Anterior cingulate cortex (tissue), 58 donors: ENCODE measurements at places on chromosomes 12 and 14.
A peak's percentile ranks its signal among the peaks of the same experiment; 100 is the strongest.

GRCh38 chr14:63438065-63438757 is 105.0 kb downstream of the PPP2R5E start:
- peak; percentile 15 for DNase-seq

DNA sequence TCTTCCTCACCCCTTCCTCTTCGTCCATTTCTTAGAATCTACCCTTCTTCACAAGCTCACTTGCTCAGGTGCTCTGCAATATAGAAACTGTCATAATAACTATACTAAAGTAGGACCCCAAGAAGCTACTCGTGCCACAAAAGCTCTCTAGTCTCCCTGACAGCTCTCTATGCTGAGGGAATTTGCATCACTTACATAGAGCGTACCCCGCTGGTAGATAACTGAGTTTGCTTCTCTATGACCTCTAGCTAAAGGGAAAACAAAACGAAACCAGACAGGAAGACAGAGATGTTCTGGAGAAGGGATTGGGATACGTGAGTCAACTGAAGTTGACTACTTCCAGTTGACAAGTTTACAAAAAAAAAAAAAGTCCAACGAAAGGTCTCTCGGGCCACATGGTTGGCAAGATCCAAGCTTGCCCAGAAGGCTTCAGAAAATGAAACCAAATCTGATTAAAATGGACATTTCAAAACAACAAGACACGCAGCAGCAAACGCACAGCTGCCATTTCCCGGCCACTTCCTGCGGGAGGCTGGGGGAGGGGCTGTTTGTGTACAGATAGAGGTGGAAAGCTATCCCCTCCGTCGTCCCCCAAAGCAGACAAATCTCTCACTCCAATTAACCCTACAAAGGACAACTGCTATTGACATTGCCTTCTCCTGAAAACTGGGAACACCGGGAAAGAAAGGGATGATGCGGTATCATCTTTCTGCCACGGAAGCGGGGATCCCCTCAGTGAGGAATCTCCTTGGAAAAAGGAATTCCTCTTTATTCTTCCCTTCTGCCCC is 1.3 kb downstream of the BAZ2A start:
- no peak for DNase-seq

DNA sequence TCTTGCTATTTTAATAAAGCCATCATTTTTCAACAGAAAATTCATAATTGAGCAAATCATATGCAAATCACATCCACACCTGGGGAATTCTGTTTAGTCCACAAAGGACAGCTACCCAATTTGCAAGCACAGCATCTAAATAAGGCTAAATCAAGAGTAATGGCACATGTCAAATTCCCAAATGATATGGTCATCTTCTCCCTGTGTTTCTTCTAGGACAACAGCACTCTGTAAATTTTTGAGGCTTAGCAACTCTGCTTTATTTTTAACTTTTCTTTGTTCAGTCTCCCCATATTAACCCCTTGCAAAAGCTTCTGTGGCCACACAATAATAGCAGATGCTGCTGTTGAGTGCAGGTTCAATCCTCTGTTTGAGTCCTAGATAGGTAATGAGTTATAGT is 155.6 kb upstream of the DAAM1 start:
- no peak for DNase-seq

GRCh38 chr12:106919910-106920544 is 35.7 kb upstream of the TMEM263 start:
- no peak for DNase-seq

- DNase-seq = no peak
These were observed 133.0 kb downstream of the KIF26A start for GRCh38 chr14:104271391-104271790.

- no peak for DNase-seq
These were observed 15.8 kb downstream of the NFKBIA start for GRCh38 chr14:35388656-35389314.

GRCh38 chr14:72824051-72824450 is 69.8 kb downstream of the DPF3 start:
- no peak for DNase-seq
